Stimulated activated CD4-positive, alpha-beta T cell treated with anti-CD3 and anti-CD28 coated beads, Interleukin-1b, Interleukin-23, amount 100 ng/mL, for 4 hours (primary cell): ENCODE measurements at places on chromosomes 7 and 10.
A peak's percentile ranks its signal among the peaks of the same experiment; 100 is the strongest.

DNA sequence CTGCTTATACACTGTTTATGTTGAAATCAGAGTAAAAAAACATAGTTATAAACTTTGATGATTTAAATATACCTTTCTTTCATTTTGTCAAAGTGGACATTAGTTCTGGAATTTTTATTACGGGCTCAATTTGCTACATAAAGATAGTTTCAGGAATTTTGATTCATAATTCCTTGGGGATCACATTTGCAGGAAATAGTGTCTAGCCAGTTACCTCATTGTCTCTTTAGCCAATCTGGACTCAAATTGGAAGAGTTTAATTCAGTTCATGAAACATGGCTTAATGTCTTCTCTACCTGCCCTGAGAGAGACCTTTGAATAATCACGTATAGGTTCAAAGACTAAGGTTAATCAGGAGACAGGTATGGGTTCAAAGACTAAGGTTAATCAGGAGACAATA lies 262.6 kb downstream of the HGF start:
- no peak for DNase-seq

DNA sequence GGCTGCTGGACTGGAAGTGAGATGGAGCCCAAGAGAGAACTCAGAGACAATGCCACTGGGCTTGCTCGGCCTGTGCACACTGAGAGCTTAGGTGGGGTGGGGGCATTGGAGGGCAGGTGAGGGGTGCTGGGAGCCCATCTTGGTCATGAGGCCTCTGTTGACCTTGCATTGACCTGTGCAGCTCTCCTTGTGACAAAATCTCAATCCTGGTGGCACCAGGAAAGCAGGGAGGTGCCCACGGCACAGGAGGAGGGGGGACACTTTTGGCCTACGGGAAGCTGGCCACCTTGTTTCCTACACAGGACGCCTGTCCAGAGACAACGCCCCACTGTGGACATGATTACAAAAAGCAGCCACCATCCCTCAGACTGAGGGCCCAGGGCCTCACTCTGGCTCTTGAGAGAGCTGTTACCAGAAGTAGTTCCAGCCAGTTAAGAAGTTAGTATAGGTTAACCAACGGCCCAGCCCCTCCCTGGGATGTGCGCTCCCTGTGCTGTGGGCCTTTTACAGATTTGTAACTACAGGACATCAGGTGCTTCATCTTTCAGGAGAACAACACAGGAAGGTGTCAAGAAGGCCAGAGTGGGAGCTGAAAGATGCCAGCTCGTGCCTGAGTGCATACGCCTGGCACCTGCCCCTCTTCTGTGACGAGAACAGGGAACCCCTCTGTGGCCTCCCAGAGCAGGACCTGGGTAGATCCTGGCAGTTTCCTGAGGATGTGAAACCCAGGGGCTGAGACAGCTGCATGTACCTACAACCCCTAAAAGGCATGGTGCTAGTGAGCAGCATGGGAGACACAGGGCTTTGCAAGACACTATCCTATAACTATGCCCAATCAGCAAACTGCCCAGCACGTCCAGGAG lies 10.3 kb downstream of the PKD1L1 start:
- DNase-seq: no peak

DNA sequence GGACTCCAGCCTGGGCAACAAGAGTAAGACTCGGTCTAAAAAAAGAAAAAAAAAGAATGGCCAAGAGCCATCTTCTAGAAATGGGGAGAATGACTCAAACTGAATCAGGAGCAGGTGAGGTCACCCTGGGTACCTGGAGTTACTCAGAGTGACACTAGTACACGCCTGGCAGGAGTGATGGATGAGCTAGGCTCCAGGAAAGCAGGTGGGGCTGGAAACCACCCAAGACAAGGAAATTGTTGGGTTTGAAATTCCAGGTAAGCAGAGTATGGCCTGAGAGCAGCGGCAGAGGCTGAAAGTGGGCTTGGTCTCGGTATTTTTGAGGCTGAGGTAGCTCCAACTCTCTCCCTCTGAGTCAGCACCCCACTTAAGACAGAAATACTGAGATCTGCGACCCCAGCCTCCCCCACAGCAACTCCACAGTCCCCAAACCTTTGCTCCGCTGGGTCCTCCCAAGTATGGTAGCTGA lies 18.5 kb downstream of the DDIT4 start:
- DNase-seq: no peak

- no peak for DNase-seq
Measured at GRCh38 chr10:113476191-113476590, 76.7 kb upstream of the HABP2 start.

GRCh38 chr10:5783300-5783699 lies 29.9 kb downstream of the GDI2 start:
- DNase-seq: no peak

- no peak for DNase-seq
Measured at GRCh38 chr7:108136191-108136688, 6.1 kb upstream of the LAMB4 start.

GRCh38 chr10:75707080-75707840 lies 275.8 kb downstream of the LRMDA start:
- DNase-seq: no peak

GRCh38 chr7:141685285-141686023 lies 16.5 kb downstream of the DENND11 start:
- no peak for DNase-seq

DNA sequence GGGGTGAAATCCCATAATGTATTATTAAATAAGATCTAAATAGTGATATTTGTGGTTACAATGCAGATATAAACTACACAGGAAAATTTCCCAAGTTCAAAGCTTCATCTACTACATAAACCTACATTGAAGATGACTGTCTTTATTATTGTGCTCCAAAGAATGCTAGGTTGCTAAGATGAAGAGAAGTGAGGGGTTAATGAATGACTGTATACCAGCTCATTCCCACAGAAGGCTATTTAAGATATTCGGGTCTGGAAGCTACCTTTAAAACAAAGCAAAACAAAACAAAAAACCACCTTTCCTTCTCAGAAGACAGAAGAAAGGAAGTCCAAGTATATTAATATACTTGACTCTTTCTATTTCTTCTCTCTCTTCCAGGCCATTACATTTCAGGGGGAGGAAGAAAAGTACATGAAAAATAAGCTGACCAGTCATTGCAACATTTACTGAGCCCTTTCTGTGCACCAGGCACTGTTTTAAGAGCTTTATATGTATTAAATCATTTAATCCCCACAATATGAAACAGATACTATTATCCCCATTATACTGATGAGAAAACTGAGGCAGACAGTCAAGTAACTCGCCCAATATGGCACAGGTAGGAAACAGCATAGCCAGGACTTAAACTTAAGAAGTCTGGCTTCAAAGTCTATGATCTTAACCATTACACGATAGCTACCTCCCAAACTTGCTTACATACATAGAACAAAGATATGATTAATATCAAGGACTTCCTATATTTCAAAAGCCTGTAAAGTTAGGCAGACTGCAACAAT lies 48.1 kb downstream of the TNPO3 start:
- DNase-seq: no peak

DNA sequence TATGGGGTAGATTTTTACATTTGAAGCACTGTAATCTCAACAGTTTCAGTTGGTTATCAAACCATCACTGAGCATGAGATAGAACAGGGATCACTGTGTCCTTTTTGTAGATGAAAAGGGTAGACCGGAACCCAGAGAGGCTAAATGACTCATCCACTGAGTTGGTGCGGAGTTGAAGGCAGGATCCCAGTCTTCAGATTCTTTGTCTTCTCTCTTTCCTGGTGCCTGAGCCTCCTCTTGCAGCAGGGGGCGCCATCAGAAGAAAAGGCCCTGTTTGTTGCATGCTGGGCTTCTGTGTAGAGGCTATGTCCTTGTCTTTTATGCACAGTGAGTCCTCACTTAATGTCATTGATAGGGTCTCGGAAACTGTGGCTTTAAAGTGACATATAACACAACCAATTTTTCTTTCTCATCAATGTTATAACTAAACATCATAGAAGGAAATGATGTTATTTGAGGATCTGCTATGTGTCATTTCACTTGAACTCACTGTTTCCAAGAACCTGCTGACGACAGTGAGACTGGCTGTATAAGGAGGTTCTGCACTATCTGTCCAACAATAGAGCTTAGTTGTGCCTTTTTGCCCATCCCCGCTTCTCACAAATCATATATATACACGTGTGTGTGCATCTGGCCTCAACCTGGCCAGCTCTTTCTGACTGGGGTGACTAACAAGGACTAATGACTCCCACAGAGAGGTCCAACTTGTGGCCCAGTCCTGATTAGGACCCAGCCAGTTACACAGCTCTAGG lies 14.3 kb downstream of the ZNF282 start:
- peak; percentile 69 for DNase-seq

- peak; percentile 54 for DNase-seq
Measured at GRCh38 chr7:44973610-44974401, 5.0 kb downstream of the MYO1G start.

GRCh38 chr7:35521941-35522340 lies 173.0 kb downstream of the HERPUD2 start:
- no peak for DNase-seq

DNA sequence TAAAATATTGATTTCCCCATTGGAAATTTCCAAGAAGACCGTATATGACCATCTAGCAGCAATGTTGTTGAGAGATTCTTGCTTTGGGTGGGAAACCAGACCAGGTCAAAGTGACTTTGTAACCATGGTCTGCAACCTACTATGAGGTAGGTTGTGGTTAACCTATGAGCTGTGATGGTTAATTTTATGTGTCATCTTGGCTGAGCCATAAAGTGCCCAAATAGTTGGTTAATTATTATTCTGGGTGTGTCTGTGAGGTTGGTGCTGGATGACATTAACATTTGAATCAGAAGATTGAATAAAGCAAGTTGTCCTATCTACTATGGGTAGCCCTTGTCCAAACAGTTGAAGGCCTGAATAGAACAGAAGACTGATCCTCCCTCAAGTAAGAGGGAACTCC lies 18.3 kb upstream of the RALA start:
- DNase-seq: no peak

- DNase-seq: no peak
Measured at GRCh38 chr7:126937171-126937570, 315.6 kb downstream of the GRM8 start.

DNA sequence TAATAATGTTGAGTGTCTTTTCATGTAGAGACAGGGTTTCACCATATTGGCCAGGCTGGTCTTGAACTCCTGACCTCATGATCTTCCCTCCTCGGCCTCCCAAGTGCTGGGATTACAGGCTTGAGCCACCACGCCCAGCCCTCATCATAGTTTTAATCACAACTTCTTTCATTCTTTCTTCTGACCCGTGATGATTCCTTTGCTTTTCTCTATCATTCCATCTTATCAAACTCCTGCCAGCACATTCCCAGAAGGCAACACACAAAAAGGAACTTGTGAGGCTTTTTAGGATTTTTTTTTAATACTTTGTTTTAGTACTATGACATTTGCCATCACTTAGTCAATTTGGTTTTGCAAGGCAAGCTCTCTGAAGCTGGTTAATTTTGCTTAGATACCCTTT lies 77.5 kb upstream of the MEOX2 start:
- DNase-seq: no peak

GRCh38 chr10:91185239-91185875 lies 35.1 kb upstream of the PCGF5 start:
- DNase-seq: no peak

GRCh38 chr10:58517081-58517480 lies 4.4 kb downstream of the BICC1 start:
- DNase-seq: no peak

DNA sequence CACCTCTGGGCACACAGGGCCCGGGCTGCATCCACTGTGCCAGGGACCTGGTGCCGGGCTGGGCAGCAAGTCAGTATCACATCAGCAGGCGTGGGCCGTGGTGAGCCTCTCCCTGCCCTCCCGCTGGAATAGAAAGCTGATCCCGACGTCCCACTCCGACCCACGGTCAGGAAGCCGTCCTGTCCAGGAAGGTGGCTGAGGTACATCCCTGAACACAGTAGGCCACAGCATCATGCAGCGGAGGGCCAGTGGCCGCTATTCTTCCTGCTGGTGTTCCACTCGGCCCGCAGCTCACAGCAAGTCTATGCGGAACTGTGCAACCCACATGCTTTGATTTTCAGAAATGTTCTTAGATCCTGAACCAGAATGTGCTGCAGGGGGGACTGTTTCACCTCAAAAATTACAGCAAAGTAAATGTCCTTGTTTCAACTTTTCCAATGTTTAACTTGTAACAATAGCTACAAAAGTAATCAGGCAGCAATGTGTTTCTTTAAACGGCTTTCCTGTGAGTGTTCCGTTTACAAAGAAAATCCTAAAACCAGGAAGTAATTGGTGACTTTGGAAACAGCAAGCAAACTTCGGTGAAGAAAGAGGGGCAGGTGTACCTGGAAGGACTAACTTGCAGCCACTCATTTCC lies 676 bp upstream of the GPR146 start:
- no peak for DNase-seq

DNA sequence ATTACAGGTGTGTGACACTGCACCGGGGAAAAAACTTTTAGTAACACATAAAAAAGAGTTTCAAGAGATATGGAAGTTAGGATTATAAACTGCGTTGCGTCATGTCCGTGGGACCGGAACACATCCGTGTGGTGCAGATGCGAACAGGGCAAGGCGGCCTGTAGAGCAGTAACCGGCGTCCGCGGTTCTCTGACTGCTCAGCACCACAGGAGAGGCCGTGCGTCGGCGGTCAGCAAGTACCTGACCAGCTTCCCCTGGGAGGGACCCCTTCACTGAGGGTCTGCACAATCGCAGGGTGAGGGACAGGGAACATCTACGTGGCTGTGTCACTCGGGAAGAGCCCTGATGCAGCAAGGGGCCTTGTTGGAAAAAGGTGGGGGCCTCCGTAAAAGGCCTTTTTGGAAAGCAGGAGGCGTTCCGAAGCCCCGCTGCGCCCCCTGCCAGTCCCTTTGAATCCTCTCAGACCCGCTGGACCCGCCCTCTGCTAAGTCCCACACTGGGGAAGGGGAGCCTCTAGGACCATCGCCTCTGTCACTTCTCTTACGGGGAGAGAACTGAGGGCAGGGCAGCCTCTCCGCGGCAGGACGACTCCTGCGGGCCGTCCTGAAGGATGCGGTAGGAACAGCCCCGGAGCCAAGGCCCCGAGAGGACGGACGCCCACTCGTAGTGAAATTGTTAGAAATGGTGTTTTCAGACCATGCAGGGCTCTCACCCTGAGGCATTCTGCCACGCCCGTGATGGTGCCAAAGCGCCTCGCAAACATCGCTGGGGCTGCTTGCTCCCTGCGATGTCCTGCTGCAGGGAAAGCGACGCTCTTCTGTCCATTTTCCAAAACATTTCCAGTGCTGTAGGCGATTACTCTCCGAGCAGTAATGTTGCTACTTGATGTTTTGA lies 771.6 kb upstream of the COBL start:
- no peak for DNase-seq

DNA sequence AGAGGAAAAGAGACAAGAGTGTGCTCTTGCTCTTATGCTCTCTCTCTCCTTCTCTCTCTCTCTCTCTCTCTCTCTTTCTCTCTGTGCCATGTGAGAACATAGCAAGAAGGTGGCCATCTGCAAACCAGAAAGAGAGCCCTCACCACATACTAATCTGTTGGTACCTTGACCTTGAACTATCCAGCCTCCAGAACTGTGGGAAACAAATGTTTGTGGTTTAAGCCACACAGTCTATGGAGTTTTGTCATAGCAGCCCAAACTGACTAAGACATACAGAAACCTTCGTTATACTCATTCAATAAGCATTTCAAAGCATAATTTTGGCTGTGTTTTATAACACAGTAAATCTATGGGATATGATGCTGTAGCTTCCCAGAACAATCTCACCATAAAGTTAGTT lies 56.4 kb upstream of the PLPP4 start:
- no peak for DNase-seq
